ENCODE measurements at places on chromosomes 2 and 18. TPM values are rescaled to one million over a fixed set of nuclear protein-coding genes. Genes with fewer than 3 reads are reported as not detected.

The NTSR2 gene
- total RNA-seq: not detected

The DSC3 gene
- total RNA-seq: 3.3 TPM

The OTX1 gene
- 0.14 TPM for total RNA-seq

The ST6GAL2 gene
- total RNA-seq: 1.2 TPM

GRCh38 chr2:215324811-215325210 lies 13.0 kb downstream of the ATIC start:
- no peak for DNase-seq

The TLX2 gene
- not detected for total RNA-seq

GRCh38 chr18:75898651-75899050 lies 471.1 kb upstream of the SMIM21 start:
- DNase-seq: no peak

- no peak for DNase-seq
Observed at GRCh38 chr2:108974674-108975073, 14.3 kb downstream of the EDAR start.

DNA sequence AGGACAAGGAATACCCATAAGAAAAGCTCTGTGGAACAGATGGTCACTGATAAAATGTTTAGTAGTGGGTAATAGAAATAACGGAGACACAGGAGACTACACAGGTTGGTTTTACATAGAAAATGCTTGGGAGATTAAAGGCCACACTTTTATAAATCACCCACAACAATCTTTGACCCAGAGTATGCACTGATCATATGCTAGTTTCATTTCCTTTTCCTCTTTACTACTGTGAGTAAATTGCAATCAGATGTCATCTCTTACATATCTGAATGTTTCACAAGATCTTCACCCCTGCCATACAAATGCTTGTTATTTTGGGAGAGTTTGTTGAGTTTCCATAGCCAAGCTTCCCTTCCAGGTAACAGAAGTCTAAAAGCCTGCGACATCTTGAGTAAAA lies 978.4 kb upstream of the KLHL29 start:
- no peak for DNase-seq

The UGT1A5 gene
- not detected for total RNA-seq

DNA sequence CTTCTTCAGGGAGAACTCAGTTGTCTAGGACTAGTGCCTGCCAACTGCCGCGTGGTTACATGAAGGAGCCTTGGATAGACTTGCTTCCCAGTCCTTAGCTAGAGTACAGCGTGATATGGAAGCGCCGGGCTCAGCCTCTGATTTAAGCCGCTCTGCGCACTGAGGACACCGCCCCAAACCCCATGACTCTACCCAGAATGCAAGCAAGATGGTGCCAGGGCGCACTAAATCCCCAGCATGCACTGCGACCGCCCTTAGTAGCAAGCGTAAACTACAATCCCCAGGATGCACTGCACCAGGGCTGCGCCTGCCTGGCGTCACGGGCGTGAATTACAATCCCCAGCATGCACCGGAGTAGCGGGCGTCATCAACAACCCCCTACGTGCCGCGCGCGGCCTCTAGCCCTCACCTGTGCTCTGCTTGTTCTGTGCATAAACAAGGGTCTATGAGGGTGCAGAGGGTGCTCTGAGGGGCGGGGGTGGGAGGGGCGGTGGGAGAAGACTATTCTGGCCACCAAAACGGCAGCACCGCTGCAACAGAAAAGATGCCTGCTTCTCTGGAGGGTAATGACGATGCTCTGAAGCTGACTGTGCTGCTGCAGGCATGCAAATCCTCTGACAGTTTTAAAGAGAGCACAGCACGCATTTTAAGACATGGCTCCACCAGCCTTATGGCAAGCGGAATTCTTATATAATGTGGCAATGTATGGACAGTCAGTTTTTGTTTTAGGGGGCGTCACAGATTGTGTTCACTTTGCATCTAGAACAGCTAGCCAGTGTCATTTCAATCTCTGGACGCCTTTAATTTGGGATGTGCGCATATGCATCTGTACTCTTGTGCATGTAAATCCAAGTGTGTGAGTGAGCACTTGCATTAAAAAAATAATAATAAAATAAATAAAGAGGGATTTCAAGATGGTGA lies 282.5 kb upstream of the MYT1L start:
- peak; percentile 85 for DNase-seq

The ATF2 gene
- total RNA-seq: 40.9 TPM

DNA sequence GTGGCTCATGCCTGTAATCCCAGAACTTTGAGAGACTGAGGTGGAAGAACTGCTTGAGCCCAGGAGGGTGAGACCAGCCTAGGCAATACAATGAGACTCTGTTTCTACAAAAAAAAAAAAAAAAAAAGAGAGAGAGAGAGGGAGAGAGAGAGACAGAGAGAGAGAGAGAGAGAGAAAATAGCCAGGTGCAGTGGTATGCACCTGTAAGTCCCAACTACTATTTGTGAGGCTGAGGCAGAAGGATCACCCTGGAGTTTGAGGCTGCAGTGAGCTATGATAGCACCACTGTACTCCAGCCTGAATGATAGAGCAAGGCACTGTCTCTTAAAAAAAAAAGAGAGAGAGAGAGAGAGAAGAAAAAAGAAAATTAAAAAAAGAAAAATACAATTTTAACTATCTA lies 245.7 kb downstream of the CCDC178 start:
- DNase-seq: no peak

- DNase-seq: no peak
Observed at GRCh38 chr2:2325516-2325915, 5.6 kb downstream of the MYT1L start.

The ZNF519 gene
- 12.0 TPM for total RNA-seq

The MEIS1 gene
- 92.6 TPM for total RNA-seq

GRCh38 chr18:27009293-27009692 lies 143.8 kb upstream of the AQP4 start:
- DNase-seq: no peak

DNA sequence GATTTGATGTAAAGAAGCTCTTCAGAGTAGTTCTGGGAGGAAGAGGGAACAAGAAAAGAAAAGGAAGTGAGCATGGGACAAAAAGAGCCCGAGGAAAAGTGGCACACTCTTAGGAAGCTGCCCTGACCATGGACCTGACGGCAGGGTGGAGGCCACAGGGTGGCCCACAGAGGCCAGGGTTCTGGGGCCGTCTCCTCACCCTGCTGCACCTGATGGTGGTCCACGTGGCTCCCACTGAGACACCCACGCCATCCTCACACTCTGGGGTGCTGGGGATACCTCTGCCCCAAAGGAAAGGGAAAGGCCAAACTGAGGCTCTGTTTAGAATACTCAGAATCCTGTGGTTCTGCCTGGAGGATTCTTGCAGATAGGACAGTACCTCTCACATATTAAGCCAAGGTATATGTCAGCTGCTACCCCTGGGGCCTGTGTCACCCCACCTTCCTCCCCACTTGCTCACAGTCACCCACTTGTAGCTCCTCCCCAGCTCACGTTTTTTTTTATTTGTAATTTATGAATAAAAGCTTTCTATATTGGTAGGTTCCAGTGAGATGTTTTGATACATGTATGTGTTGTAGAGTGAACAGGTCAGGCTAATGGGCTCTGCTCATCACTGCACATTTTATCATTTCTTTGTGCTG lies 171.1 kb downstream of the LDLRAD4 start:
- DNase-seq: no peak

GRCh38 chr2:128505575-128506526 lies 187.2 kb upstream of the HS6ST1 start:
- no peak for DNase-seq

Data from cardiac muscle cell (in vitro differentiated cells and primary cell).